Small intestine (tissue), 16 donors: ENCODE measurements at places on chromosomes 4 and X.

GRCh38 chr4:1299301-1299860 is 9.7 kb downstream of the MAEA start:
- DNase-seq: no peak

- peak; percentile 9 for DNase-seq
Observed at GRCh38 chr4:73486497-73486896, 5.0 kb downstream of the AFM start.

DNA sequence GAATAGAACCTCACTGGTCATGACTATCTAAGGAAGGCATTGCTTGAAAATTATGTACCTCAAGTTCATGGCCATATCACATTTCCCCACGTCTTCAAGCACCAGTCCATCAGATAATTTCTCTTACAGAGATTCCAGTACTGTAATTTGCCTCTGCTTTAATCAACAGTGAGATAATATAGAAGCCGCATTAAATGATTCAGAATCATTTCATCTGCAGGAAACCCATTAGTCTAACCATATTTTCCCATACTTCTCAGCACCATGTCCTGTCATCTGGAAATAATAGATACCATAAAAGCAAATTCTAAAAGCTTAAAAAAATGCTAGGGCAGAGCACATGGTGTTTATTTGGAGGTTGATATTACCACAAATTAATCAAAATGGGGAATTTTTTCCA is 310.3 kb upstream of the SLIT2 start:
- DNase-seq: no peak

DNA sequence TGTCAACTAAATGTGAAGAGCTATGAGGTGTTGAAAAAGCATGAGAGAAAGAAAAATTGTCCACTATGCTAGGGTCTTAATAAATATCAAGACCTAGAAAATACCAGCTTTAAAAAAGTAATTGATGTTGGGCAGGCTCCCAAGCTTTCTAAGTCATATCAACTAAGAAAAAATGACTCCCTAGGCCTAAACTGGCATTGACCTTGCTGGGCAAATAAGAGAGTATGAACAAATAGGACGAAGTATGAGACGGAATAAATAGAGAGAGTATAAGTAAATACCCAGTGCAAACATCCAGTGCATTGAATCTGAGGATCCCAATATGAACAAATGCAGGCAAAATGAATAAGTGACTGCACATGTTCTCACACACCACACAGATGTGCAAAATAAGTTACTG is 3.2 kb downstream of the KDR start:
- DNase-seq: no peak

DNA sequence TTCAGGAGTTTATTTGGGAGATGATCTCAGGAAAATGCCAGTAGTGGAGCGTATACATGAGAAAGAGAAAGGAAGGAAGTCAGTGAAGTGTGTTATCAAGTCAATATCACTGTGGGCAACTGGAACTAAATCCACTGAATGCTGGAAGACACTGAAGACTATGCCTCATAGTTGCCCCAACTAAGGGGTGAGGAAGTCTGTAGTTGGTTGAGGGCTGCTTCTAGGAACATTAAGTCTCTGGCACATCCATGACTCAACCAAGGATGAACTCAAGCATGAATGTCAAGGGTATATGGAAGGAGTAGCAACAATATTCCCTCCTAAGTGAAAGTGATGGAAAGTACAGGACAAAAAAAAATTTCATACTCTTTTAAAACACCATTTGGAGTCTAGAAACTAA is 167.9 kb downstream of the MAGEB17 start:
- no peak for DNase-seq

GRCh38 chrX:153832728-153833127 is 2.4 kb upstream of the PDZD4 start:
- DNase-seq: no peak
